ENCODE measurements at places on chromosomes 5 and 9.

DNA sequence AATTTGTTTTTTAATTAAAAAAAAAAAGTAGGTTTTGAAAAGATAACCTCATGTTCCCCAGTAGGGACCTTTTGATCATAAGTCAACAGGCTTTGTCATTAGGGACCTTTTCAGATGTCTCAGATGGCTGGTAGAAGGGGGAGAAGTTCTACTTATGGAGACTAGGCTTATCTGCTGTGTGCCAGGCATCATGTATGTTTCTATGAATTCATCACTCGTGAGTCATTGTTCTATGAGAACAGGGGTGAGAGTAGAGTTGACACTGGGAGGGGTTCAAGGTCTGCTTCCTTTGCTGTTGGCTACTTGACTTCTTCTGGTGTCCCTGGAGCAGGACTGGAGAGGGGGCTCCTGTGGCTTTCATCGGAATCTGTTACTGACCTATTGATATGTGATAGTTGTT, 138.8 kb downstream of the KDM4C start:
- DNase-seq: no peak

- no peak for DNase-seq
Measured at GRCh38 chr9:92151691-92152393, 36.6 kb upstream of the SPTLC1 start.

DNA sequence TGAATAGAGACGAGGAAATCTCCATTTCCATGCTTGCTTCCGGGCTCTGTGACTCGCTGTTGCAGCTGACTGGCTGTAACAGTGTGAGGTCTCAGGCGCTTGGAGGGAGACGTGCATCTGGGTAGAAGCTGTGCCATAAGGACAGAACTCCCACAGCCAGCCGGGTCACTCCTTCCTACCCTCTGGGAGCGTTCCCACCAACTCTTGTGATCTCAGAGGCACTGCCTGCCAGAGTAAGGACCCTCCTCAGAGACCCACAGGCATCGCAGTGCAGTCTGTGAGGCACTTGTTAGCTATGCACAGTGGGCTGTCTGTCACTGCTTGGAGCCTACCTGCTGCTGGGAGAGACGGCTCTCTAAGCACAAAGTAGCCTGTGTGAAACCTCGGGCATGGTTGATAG, 203.4 kb upstream of the SEMA6A start:
- DNase-seq: no peak

- DNase-seq: no peak
Measured at GRCh38 chr9:135512904-135513303, 8.3 kb upstream of the LCN1 start.

GRCh38 chr9:68978066-68978465, 35.8 kb downstream of the PRKACG start:
- no peak for DNase-seq

DNA sequence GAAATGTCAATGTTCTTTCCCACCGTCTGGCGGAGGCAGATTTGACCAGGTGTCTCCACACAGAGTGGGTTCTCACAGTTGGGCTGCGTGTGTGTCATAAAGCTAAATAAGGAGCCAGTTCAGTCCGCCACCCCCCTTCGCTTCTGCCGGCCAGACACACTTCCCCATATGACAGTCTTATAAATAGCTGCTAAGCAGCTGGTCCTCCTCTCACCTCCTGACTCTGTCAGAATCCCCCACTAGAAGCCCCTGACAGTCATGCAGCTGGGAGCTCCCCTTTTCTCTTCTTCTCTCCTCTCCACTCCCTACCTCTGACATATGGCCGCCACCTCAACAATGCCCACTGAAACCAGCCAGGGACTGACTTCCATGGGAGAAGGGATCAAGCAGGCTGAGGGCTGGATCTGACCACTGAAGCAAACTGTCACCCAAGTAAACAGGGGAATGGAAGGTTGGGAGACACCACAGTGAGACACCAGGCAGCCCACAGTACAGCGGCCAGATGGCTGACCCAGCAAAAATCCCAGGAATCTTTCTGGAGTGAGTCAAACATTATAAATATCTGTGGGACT, 141.9 kb upstream of the EFNA5 start:
- DNase-seq: no peak

- DNase-seq: no peak
Measured at GRCh38 chr9:27125030-27125429, 16.0 kb downstream of the TEK start.

GRCh38 chr5:159345336-159345735, 15.0 kb upstream of the IL12B start:
- no peak for DNase-seq

DNA sequence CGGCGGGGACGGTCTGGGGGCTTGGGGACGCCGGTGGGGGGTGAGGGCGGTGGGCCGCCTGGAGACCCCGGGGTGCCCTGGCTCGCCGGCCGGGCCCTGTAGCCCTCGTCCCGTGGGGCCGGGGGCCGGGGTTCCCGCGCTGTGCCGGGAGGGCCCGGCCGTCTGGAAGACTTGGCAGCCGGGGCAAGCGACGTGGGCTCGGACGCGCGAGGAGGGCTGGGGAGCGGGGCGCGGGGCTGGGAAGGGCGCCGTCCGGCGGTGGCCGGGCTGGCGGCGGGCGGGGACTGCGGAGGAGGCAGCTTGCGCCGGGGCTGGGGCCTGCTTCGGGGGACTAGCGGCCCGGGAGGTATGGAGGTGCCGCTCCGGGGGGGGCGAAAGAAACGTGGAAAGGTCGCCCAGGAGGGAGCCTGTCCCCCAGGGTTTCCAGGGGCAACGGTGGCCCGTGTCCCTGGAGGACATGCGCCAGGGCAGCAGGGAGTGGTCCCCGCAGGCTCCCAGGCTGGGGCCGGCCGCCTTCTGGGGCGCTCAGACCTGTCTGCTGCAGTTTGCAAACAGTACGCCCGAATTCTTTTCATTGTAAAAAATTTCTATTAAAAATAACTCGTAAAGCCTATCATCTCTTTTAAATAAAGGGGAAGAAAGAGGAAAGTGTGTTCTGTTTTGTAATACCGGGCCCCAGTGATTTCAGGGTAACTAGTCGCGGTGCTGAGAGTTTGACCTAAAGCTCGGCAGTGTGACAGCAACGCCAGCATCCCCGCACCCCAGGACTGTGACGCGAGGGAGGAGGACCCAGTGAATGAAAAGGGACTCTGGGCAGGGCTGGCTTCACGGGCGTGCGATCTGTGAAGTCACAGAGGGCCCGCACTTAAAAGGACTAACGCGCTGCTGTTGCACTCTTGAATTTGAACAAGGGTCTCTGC, 752 bp upstream of the ANKH start:
- DNase-seq: peak; percentile 66

GRCh38 chr5:160020266-160020770, 11.4 kb downstream of the TTC1 start:
- DNase-seq: peak; percentile 9

DNA sequence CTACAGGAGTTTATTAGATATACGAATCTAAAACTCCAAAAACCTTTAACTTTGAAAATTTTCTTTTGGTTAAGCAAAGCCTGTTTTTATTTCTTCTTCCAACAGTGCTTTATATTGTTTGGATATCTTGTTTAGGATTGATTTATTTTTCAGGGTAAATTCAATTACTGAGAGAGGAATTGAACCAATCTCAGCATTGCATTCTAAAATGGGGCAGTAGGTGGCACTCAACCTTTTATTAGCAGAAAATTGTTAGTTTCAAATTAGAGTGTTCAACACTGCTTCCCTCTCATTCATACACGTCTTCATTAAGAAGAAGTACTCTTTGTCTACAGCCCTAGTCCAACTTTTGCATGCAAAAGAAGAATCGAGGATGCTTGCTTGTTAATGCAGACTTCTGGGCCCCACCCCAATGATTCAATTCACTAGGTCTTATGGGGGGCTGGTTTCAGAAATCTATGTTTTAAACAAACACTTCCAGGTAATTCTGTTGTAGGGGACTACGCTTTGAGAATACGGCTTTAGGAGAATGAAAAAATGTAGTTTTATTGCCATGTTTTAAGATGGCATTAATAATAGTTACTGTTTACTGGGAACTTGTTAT, 26.6 kb downstream of the MRPL22 start:
- no peak for DNase-seq

DNA sequence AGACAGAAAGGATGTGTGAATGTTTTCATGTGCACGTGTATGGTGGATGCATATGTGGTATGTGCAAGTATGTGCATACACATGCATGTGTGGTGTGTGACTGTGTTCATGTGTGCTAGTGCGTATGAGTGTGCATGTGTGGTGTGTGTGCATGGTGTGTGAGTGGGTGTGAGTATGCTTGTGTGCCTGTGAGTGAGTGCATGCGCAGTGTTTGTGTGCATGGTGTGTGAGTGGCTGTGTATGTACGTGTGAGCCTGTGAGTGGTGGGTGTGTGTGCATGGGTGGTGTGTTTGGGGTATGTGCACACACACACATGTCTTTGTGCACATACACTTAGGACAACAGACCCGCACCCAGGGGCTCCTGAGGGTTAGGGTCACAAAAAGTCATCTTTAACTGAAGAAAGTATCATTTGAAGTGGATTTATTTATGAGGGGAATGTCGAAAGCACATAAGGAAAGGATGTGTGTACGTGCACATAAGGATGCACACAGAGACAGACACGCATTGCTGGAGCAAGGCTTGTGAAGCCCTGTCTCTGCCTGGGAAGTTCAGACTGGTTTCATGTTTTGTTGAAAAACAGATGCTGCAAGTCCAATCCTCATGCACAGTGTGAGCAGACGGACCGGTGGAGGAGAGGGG, 237.0 kb downstream of the SYK start:
- no peak for DNase-seq

DNA sequence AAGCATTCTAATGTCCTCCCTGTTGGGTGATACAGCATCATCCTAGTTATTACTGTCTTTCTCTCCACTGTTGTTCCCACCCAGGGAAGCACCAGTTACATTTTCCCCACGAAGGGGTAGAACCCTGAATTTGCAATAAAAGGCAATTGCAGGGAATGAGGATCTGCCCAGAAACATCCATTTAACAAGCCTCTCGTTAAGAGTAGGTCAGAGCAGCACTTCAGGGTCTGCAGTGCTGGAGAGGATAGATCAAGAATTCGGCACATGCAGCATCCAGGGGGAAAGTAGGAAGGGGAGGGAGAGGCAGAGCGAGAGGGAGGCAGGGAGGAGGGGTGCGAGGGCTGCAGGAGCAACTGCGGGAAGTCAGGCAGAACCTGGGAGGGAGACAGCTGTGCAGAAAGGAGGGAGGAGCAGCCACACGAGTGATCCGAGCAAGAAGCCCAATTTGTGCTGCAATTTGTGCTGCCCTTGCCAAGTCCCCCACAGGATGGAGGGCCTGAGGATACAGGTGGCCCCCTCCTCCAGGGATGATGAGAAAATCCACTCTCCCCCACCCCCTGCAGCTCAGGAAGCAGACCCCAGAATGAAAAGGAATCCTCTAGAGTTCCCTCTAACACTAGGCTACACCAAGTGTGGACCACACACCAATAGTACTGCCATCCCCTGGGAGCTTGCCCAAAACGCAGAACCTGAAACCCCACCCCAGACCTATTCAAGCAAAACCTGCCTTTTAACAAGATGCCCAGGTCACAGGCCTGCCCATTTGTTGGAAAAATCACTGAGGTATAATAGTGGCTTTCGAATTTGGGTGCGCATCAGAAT, 62.2 kb downstream of the EPB41L4B start:
- no peak for DNase-seq

DNA sequence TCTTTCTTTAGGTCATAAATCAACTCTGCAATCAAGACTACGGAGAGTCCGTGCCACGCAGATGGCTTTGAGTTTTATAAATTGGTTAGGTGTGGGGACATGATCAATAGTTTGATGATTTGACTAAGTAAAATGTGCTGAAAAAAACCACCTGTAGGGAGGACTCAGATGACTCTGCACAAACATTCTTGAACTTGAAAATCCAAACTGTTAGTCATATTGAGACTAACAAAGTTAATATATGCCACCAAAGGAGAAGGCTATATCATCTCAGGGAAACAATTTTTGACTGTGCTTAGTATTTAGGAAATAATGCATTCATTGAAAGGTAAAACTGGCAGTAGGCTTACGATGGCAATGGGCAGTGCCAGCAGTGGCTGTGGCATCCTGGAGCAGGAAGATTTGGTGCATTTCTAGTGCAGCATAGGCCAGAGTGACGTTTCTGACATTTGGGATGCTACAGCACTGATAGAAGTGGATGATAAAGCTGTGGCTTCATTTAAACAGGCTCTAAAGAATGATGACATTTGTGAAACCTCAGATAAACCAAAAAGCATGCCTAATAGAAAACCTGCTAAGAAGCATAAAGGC, 291.1 kb downstream of the MLLT3 start:
- no peak for DNase-seq

DNA sequence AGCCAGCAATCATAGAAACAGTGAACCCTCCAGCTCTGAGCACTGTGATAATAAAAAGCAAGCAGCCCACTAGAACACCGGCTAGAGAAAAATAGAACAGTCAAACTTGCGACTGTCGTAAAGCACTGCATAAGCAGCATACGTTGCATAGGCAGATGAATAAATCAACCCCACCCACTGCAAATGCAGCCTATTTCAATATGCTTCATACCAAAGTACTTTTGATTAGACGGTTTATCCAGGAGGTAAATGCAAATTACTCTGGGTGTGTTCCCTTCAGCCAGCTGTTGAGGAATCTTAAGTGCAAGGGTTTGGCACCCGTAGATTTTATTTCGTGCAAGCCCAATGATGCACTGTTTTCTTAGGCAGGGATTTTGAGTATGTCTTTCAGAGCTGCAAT, 32.1 kb upstream of the ANKRD18A start:
- DNase-seq: no peak

DNA sequence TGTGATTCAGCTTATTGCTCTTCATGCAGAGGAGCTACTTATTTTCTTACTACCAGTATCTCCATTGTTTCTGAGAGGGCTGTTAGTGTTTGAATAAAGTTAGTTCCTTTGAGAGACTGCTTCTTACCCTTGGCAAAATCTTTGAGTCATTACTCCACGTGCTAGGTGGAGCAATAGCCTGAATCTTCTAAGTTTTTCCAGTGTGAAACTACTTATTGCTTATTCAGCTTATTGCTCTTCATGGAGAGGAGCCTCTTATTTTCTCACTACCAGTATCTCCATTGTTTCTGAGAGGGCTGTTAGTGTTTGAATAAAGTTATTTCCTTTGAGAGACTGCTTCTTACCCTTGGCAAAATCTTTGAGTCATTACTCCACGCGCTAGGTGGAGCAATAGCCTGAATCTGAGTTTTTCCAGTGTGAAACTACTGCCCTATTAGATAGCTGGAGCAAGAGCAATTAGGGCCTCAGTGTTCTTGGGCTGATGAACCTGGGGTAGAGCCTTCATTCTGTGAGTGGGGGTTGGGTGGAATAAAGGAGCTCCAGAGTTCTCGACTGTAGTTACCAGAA, 41.9 kb downstream of the GPBP1 start:
- DNase-seq: no peak

GRCh38 chr5:53649352-53649751, 88.9 kb downstream of the NDUFS4 start:
- no peak for DNase-seq

GRCh38 chr5:157252711-157253465, 13.0 kb upstream of the CYFIP2 start:
- DNase-seq: peak; percentile 82

GRCh38 chr5:72255237-72255636, 64.8 kb downstream of the MRPS27 start:
- no peak for DNase-seq

DNA sequence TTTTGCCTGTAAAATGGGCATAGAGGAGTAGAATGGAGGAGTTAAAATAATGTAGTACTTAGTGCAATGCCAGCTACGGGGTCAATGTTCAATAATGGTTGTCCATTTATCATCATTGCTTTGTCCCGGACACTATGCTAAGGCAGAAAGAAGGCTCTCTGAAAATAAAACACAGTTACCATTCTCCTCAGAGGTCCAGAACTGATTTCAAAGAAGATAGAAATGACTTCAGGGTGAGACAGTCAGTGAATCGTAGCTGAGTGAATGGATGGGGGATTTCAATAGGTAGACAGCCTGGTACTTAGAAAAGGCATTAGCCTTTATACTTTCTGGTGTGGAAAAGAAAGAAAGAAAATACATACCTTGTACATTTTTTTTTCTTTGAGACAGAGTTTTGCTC, 1.2 kb upstream of the AK3 start:
- DNase-seq: no peak
